Upper lobe of left lung (tissue), 6 donors: ENCODE measurements at places on chromosomes 6 and 20. TPM values are rescaled to one million over a fixed set of nuclear protein-coding genes. Genes with fewer than 3 reads are reported as not detected.

Gene BPIFB4
- not detected for total RNA-seq

Gene FNDC1
- 1.0 TPM for total RNA-seq

Gene ARMH2
- total RNA-seq = not detected

Gene DEFB132
- not detected for total RNA-seq

Gene NTSR1
- total RNA-seq = 0.24 TPM

Gene TRAPPC3L
- 0.20 TPM for total RNA-seq

- H3K4me3 ChIP-seq = no peak overlapping the region
- H3K4me1 ChIP-seq = no peaks in the 10 kb centered on the region
- H3K27me3 ChIP-seq = no peaks in the 10 kb centered on the region
- no peaks in the 10 kb centered on the region for H3K36me3 ChIP-seq
- no peak for DNase-seq
These were observed 18.1 kb downstream of the TUBB2B start for GRCh38 chr6:3209114-3210023.

DNA sequence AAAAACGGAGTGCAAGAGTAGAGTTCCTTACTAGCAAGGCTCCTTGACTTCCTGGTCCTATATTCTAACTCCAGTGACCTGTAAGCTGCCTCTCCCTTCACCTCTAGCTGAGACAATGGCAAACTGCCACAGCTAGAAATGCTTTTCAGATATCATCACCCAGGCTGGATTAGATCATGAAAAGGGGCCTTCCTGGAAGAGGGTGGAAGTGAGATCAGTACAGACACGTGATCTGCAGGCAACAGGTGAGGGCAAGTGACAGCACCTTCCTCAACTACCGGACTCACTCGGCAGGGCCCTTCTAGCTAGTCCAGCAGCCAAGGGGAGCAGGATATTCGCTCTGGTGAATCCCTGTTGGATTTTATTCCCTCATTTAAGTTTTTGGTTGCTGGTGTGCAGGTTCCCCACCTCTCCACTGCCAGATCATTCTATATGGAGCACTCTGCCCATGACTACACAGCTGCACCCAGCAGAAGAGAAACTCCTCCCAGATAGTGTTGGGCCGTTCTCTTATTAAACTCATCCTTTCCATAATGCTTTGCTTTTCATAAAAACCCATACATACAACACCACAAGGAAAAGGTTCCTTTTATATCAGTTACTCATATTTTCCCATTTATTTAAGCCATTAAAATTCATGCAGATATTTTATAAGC lies 26.4 kb upstream of the FAM83C start:
- no peaks in the 10 kb centered on the region for H3K27me3 ChIP-seq
- H3K27ac ChIP-seq = no peak overlapping the region
- H3K36me3 ChIP-seq = no peaks in the 10 kb centered on the region
- H3K4me1 ChIP-seq = peaks cover 4% of the 10 kb centered on the region
- DNase-seq = no peak

DNA sequence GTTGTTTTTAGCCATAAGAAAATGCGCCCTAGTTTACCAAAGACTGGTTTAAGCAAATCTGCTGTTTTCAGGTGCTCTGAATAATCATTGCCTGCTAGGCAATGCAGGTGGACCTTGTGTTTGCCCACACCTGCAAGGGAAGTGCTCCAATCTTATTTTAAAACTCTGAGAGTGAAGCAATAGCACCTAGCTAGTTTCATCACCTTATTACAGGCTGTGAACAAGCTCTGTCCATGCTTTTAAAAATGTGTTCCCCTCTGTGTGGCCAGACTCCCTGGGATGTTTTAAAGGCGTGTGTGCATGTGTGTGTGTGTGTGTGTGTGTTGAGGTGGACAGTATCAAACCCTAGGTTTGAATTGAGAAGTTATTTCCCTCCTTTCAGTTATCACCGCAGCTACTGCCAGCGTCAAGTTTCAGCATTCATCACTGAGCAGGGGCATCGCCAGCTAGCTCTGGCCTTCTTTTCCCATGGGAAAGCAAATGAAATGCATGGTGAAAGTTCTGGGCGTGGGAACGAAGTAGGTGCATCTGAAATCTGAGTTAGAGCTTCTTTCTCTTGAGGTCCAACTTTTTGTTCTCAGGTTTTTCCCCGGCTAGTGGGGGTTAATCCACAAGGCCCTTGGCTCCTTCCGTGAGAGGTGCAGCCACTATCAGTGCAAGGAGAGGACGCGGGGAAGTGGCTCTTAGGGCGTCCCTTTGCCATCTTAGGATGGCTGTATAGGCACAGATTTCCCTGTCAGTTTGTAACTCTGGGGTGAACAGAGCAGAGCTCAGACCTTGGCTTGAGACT lies 30.8 kb downstream of the DUSP22 start:
- peaks cover 11% of the 10 kb centered on the region for H3K36me3 ChIP-seq
- DNase-seq = no peak
- no peak overlapping the region for H3K4me3 ChIP-seq
- no peaks in the 10 kb centered on the region for H3K27me3 ChIP-seq
- H3K27ac ChIP-seq = no peak overlapping the region

DNA sequence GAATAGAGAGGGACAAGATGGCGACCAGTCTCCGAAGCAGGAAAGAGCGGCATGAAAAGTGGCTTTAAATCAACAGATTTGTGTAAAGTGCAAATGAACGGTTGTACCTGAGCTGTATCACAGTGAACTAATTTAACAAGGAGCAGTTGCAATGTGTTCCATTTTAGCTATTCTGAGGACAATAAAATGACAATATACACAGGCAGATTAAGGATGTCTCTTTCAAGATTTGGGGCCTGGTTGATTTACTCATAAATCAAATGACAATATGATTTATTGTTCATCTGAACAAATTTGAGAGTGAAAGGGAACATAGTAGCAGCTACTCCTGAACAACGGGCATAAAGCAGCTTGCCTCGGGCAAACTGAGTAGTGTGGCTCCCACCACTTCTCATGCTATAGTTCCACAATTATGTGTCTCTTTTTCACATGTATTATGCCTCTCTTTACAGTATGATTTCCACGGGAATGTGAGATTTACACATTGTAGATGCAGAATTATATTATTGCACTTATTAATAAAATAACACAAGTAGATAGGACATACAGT lies 204.1 kb upstream of the AGPAT4 start:
- H3K27ac ChIP-seq = no peak overlapping the region
- DNase-seq = no peak
- H3K36me3 ChIP-seq = no peaks in the 10 kb centered on the region
- no peak overlapping the region for H3K4me3 ChIP-seq
- no peaks in the 10 kb centered on the region for H3K27me3 ChIP-seq

DNA sequence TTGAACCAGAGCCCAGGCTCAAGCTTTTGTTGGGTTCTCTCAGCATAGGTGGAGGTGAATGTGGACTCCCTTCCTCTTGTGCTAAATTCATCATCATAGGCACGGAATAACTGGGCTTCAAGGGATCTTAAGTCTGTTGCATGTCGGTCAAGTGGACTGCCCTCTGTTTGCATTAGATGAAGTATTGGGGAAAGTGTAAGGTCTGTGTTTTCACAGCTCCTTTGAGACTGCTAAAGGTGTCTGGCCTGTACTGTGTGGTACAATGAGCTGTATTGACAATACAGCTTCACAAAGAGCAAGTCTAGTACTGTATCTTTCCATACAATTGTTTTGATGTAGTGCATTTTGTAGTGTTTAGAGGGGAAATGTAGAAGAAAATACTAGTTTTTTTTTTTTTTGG lies 34.3 kb upstream of the TULP4 start:
- no peaks in the 10 kb centered on the region for H3K27me3 ChIP-seq
- H3K4me1 ChIP-seq = peaks cover under 1% of the 10 kb centered on the region
- no peaks in the 10 kb centered on the region for H3K36me3 ChIP-seq
- no peak overlapping the region for H3K27ac ChIP-seq
- H3K4me3 ChIP-seq = no peak overlapping the region

- no peaks in the 10 kb centered on the region for H3K4me1 ChIP-seq
- H3K36me3 ChIP-seq = no peaks in the 10 kb centered on the region
- no peak for DNase-seq
- no peak overlapping the region for H3K27ac ChIP-seq
These were observed 434.5 kb upstream of the JAG1 start for GRCh38 chr20:11108102-11108810.

DNA sequence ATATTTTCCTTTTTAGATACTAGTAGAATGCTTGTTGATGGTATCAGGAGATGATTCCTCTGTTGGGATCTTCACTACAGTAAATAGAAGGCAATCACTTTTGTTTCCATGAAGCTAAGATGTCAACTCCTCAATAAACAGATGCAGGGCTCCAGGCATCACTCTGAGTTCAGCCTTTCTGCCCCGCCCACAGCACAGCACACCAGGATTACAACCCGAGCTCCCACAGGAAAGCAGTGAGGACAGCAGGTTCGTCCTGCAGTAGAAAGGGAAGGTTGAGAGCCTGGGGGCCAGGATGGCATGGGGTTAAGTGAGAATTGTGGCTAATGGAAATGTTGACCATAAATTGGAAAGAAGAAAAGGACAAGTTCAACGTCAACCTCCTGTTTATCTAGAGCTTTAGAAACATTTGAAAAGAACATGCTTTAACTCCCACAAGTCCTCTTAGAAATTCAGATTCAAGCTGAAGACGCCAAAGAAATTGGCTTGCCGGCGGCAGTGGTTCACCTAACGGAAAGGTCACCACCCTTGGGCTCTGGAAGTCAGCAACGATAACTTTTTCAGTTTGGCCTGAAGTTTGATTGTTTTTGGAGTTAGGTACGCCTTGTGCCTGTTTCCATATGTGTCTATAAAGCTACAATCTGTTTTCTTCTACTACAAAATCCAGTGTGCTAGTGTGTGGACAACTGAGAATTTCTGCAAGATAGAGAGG lies 144.4 kb upstream of the PDE10A start:
- no peak overlapping the region for H3K4me3 ChIP-seq
- no peaks in the 10 kb centered on the region for H3K27me3 ChIP-seq
- H3K4me1 ChIP-seq = peaks cover 9% of the 10 kb centered on the region
- no peaks in the 10 kb centered on the region for H3K36me3 ChIP-seq

- H3K4me3 ChIP-seq = no peak overlapping the region
- no peaks in the 10 kb centered on the region for H3K27me3 ChIP-seq
- H3K27ac ChIP-seq = no peak overlapping the region
- H3K36me3 ChIP-seq = no peaks in the 10 kb centered on the region
- H3K4me1 ChIP-seq = no peaks in the 10 kb centered on the region
- DNase-seq = no peak
These were observed 14.1 kb downstream of the SYNDIG1 start for GRCh38 chr20:24483435-24484080.

DNA sequence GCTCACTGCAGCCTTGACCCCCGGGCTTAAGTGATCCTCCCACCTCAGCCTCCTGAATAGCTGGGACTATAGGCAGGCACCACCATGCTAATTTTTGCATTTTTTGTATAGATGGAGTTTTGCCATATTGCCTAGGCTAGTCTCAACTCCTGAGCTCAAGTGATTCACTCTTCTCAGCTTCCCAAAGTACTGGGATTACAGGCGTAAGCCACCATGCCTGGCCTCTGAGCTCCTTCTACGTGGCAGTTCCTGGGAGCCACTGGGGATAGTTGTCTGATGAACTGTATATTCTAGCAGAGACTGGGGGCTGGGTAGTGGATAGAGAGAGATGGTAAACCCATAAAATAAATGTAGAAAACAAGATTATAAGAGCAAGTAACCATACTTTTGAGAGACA lies 26.1 kb downstream of the IYD start:
- no peaks in the 10 kb centered on the region for H3K27me3 ChIP-seq
- H3K27ac ChIP-seq = peak overlapping the region; percentile 52
- peaks cover 5% of the 10 kb centered on the region for H3K4me1 ChIP-seq
- H3K4me3 ChIP-seq = no peak overlapping the region

GRCh38 chr6:1063671-1064355 lies 248.1 kb upstream of the FOXQ1 start:
- H3K27ac ChIP-seq = no peak overlapping the region
- H3K4me1 ChIP-seq = no peaks in the 10 kb centered on the region
- no peaks in the 10 kb centered on the region for H3K36me3 ChIP-seq
- no peak overlapping the region for H3K4me3 ChIP-seq
- H3K27me3 ChIP-seq = no peaks in the 10 kb centered on the region

DNA sequence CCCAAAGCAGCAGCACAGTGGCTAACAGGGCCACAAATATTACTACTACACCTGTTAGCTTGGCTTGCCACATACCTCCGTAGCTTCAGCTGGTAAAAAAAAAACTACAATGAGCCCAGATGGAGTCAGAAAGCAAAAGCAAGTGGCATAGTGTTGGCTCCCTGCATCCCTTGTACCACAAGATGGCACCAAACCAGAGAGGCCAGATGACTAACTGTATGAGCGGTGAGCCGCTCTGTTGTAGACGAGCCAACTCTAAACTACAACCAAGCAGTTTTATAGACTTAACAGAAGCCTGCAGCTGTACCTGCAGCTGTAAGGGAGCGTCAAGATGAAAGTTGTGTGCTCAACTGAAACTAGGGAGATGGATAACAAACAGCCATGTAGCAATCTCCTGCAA lies 84.5 kb upstream of the MCHR2 start:
- no peaks in the 10 kb centered on the region for H3K4me1 ChIP-seq
- H3K27me3 ChIP-seq = no peaks in the 10 kb centered on the region
- H3K4me3 ChIP-seq = no peak overlapping the region
- no peak overlapping the region for H3K27ac ChIP-seq
- H3K36me3 ChIP-seq = no peaks in the 10 kb centered on the region
- DNase-seq = no peak

DNA sequence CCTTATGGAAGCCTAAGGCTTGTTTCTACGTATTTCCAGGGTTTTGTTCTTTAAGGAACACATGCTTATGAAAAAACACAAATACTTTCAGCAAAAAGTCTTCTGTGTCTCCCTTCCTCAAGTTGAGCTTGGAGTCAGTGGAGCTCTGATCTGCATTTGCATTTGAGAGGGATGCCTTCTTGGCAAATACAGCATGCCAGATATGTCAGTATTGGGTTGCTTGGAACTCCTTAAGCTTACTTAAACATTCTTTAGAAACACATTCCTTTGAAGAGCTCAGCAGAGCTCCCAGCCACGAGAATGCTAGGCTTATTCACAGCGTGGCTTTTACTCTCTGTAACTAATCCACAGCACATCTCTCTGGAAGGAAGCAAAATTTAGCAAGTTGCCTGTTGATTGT lies 68.3 kb downstream of the ANKRD6 start:
- DNase-seq = no peak
- H3K27ac ChIP-seq = no peak overlapping the region
- no peaks in the 10 kb centered on the region for H3K36me3 ChIP-seq

GRCh38 chr6:147941143-147941542 lies 401.5 kb upstream of the SASH1 start:
- H3K27ac ChIP-seq = no peak overlapping the region
- no peaks in the 10 kb centered on the region for H3K4me1 ChIP-seq
- H3K36me3 ChIP-seq = no peaks in the 10 kb centered on the region
- DNase-seq = no peak
- H3K4me3 ChIP-seq = no peak overlapping the region

GRCh38 chr20:38424401-38424800 lies 10.7 kb downstream of the SNHG17 start:
- no peaks in the 10 kb centered on the region for H3K4me1 ChIP-seq
- H3K36me3 ChIP-seq = peaks cover 100% of the 10 kb centered on the region
- no peak for DNase-seq
- H3K27me3 ChIP-seq = no peaks in the 10 kb centered on the region
- H3K27ac ChIP-seq = no peak overlapping the region
- H3K4me3 ChIP-seq = no peak overlapping the region

GRCh38 chr20:50328996-50329898 lies 138.6 kb downstream of the CEBPB start:
- no peak overlapping the region for H3K27ac ChIP-seq
- H3K36me3 ChIP-seq = no peaks in the 10 kb centered on the region
- H3K27me3 ChIP-seq = no peaks in the 10 kb centered on the region
- peaks cover 18% of the 10 kb centered on the region for H3K4me1 ChIP-seq
